CD4-positive, alpha-beta T cell (primary cell): ENCODE measurements at places on chromosomes 6 and 20. TPM values are rescaled to one million over a fixed set of nuclear protein-coding genes. Genes with fewer than 3 reads are reported as not detected.

The SIRPB1 gene
- total RNA-seq = 8.6 TPM

The TBX18 gene
- not detected for total RNA-seq

The CST8 gene
- not detected for total RNA-seq

The NRN1 gene
- total RNA-seq = not detected

The NPEPL1 gene
- total RNA-seq = 58.3 TPM

The CALHM4 gene
- total RNA-seq = not detected

The LINC00237 gene
- total RNA-seq = not detected

The PRDM1 gene
- 83.4 TPM for total RNA-seq

The ELOVL2 gene
- not detected for total RNA-seq

The PGC gene
- not detected for total RNA-seq

The AFDN gene
- total RNA-seq = 10.2 TPM

DNA sequence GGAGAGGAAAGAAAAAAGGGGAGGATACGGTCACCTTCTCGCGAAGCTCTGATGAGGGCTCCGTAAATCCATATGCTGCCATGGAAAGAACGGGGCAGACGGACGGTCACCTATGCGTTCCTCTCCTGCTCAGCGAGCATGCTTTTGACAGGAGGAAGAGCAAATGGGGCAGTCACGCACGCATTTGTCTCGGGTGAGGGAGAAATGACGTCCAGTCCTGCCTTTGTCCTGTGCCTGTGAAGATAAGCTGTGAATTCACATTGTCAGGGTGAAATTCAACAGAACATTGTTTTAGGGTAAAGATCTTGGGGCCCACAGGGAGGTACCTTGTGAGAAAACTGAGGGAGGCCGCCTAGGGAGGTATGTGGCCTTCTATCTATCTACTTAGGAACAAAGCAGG, 83.8 kb downstream of the IRF4 start:
- DNase-seq = no peak

DNA sequence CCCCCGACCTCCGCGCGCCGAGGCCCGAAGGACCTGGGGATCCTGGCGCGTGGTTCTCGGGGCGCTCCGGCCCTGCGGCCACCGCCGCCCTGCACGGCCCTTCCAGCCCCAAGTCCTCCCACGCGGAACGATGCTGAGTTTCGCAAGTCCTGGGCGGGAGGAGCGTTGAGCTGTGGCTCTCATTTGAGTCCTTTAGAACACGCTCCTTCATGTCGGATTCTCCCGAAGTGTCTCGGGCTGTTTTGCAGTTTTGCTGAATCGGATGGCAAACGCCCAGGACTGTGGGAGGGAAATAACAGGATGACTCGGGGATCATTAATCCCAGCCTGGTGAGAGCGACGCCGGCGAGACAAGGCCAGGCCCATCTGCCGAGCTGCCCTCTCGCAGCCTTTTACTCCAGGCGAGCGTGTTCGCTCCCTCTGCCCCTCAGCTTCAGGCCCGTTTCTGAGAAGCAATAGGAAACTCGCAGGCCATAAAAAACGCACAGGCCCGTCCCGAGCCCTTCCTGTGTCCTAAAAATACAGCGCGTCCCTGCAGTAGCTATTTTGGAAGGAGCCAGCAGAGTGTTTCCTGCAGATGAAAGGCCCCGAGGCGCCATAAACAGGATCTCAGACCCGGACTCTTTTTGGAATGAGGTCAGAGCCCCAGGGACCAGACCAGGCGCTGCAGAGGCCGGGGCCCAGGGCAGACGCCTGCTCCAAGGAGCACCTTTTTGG, 153.5 kb downstream of the DLL1 start:
- DNase-seq = no peak

- no peak for DNase-seq
Observed at GRCh38 chr6:105545228-105545920, 142.5 kb upstream of the PREP start.

DNA sequence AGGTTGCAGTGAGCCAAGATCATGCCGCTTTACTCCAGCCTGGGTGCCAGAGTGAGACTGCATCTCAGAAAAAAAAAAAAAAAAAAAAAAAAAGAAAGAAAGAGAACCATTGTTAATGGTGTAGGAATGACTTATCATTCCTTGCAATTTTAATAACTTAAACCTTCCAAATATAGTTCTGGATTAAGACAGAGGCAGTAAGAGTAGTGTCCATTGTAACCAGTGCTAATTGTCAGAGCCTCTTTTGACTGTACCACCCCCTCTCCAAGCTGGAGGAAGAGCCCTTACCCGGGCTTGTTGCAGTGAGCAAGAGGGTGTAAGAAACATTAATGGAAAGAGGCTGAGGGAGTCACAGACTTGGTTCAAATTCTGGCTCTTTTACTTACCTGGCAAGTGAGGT, 53.8 kb downstream of the SASH1 start:
- DNase-seq = no peak

- no peak for DNase-seq
Observed at GRCh38 chr20:62985444-62985778, 21.4 kb downstream of the BHLHE23 start.

DNA sequence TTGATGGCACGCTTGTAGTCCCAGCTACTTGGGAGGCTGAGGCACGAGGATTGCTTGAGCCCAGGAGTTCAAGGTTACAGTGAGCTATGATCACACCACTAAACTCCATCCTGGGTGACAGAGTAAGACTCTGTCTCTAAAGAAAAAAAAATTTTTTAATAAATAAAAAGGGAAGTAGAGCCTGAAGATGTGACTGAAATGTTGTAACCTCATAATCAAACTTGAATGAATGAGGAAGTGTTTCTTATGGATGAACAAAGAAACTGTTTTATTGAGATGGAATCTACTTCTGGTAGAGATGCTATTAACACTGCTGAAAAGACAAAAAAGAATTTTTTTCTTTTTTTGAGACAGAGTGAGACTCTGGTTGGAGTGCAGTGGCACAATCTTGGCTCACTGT, 6.7 kb downstream of the MAK start:
- DNase-seq = no peak

GRCh38 chr6:33053230-33053629, 20.2 kb downstream of the HLA-DPA1 start:
- DNase-seq = no peak

GRCh38 chr20:4064144-4064909, 49.0 kb upstream of the RNF24 start:
- no peak for DNase-seq

GRCh38 chr6:89364586-89364985, 12.1 kb upstream of the UBE2J1 start:
- no peak for DNase-seq

- no peak for DNase-seq
Observed at GRCh38 chr20:59145247-59145923, 18.2 kb upstream of the ZNF831 start.

DNA sequence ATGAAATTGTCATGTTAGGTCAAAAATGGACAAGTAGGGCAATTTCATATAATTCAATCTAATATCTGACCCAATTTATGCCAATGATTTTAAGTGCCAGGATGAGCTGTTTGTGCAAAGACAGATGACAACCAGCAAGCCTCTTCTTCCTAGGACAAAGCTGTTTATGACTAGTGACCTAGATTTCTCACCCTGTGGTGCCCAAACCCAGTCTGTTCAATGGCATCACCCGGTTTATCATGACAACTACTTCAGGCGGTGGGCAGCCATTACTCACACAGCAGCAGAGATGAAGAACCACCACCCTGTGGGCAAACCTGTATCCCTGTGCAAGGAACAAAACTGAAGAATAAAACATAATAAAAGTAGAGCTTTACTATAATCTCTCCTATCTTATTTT, 59.0 kb downstream of the MAP7 start:
- DNase-seq = no peak

DNA sequence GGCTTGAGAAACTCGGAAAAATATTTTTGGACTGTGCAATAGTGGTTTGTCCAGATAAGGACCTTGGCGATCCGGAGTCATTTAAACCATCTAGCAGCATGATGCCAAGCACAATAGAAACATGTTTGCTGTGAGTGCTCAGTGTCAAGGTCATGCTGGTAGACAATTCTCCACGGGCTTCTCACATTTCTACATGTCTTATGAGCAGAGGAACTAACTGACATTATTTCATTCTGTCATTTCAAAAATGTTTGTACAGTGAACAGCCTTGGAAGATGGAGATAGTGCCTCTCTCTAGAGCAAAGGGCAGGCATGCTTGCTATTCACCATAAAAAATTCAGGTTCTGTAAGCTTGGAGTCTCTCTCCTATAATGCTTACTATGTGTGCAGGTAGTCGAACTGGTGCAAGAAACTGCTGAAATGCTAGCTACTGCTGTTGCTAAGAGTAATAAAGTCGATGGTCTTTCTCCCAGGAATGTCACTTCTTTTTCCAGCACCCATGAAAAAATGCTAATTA, 25.4 kb upstream of the CCN2 start:
- no peak for DNase-seq

- DNase-seq = no peak
Observed at GRCh38 chr20:42493001-42493400, 696.7 kb downstream of the PTPRT start.

DNA sequence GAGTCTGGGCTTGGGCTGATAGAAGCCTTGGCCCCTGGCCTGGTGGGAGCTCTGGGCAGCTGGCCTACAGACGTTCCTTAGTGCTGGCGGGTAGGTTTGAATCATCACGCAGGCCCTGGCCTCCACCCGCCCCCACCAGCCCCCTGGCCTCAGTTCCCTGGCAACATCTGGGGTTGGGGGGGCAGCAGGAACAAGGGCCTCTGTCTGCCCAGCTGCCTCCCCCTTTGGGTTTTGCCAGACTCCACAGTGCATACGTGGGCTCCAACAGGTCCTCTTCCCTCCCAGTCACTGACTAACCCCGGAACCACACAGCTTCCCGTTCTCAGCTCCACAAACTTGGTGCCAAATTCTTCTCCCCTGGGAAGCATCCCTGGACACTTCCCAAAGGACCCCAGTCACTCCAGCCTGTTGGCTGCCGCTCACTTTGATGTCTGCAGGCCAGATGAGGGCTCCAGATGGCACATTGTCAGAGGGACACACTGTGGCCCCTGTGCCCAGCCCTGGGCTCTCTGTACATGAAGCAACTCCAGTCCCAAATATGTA, 957 bp upstream of the VEGFA start:
- no peak for DNase-seq

DNA sequence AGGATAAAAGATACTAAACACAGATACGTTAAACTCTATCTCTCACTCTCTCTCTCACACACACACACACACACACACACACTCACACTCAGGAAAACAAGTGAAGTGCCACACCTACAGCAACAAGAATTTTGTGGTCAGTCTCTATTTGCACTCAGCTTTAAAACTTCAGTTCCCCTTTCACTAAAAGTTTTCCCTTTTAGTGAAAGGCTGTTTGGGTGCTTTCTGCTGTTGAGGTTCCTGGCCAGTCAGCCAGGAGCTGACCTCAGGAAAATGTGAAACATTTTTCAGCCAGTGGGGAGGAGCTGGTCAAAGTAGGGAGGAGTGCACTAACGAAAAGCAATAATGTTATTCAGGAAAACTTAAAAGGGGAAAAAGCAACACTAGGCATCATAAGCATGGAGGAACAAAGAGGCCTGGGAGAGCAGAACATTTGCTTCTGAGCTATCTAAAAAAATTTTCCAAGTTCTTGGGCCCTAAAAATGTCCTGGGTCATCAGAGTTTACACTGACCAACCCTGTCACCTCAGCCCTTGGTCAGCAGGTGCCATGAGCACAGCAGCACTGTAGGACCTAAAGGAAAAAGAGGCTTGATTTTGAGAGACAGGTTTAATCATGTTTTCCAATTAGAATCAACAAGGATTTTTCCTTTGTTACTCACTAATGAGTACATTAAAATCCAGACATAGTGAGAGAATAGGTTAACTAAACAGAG, 30.7 kb upstream of the NT5E start:
- DNase-seq = no peak

DNA sequence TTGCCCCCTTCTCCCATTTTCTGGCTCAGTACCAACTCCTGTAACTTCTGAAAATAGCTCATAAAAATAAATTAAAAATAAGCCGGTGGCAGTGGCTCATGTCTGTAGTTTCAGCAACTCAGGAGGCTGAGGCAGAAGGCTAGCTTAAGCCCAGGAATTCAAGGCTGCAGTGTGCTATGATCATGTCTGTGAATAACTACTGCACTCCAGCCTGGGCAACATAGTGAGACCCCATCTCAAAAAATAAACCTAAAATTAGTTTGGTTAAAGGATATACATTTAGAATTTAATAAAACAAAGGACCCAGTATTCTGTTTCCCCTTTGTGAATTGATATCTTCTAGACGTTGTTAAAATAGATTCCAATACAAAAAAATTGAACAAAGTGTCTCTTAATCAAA, 10.5 kb downstream of the PRDM13 start:
- DNase-seq = no peak

GRCh38 chr20:63328026-63328700, 33.0 kb downstream of the CHRNA4 start:
- DNase-seq = no peak

DNA sequence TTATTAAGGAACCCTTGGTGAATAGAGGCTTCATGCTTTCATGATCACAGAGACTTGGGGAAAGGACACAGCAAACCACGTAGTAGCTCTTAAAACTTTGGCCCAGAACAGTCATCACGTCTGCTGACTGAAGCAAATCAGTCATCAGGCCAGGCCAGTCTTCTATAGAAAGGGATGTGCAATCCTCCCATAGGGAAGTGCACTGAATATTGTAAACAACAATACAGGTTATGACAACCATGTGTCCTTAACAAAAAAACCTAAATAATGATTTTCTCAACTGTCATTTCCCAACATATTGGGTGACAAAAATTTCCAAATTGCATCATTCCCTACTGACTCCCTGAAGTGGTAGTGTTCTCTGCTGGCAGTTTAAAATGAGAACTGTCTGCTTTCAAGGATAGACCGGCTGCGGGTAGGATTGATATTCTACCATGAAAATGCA, 388.2 kb upstream of the CITED2 start:
- peak; percentile 71 for DNase-seq

DNA sequence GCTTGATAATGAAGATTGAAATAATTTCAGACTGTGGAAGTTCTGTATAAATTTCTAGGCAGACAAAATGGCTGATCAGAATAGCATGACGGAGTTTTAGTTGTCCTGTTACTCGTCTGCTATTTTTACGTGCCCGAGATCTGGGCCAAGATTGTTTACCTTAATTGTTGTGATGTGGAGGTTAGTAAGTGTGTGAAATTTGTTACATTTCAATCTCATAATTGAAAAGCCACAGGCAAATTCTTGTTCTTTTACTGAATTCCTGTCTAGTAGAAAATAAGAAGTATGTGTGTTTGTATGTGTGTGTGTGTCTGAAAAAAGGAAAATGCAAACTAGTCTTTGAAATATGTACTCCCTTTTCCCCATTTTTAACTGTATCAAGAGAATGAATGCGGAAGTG, 115.2 kb downstream of the UTRN start:
- DNase-seq = no peak

GRCh38 chr20:3698591-3699001, 13.8 kb downstream of the SIGLEC1 start:
- DNase-seq = no peak
